ENCODE measurements at places on chromosomes 3 and 15. TPM values are rescaled to one million over a fixed set of nuclear protein-coding genes. Genes with fewer than 3 reads are reported as not detected.

The THPO gene
- polyA plus RNA-seq, result 2.6 TPM

DNA sequence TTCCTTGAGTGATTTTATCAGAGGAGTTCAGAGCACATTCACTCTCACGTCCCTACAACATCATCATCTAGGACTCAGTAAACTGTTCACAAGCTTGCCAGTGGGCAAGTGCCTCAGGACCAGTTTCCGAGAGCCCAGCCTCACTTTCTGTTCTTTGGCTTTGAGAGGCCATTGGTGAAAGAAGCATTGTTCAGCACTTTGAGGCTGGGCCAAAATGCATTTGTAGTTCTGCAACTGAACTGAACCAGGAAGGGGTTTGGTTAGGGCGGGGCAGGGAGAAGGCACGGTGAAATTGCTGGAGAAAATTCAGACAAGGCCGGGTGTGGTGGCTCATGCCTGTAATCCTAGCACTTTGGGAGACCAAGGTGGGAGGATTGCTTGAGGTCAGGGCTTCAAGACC lies 222.1 kb upstream of the CHRM5 start:
- DNase-seq, result no peak

DNA sequence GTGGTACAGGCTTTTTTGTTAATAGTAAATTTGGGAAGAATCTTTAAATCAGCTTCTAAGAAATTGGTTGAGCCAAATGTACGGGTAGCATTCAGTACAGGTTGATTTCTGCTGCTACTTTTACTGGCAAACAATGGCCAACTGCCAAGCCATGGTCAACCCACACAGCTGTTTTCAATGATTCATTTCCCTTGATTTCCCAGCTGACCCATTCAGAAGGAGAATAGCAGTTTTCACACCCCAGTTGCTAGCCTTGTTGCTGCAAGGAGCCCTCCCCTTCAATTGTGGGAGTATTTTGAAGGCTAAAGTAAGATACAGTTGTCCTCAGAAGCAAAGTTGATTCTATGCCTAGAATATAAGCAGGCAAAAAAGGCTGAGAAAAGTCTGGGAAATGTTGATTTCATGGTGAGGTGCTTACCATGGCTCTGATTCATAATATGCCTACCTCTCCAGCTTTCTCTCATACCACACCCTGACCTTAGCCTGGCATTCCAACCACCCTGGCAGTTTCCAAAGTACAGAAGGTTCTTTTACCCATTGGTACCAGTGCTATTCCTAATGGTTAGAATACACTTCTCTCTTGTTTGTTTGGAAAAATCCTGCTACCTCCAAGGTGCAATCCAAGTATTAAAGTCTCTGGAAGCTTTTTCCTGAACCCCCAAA lies 320.3 kb upstream of the TGFBR2 start:
- no peak for DNase-seq

The ZPLD1 gene
- 0.59 TPM for polyA plus RNA-seq

DNA sequence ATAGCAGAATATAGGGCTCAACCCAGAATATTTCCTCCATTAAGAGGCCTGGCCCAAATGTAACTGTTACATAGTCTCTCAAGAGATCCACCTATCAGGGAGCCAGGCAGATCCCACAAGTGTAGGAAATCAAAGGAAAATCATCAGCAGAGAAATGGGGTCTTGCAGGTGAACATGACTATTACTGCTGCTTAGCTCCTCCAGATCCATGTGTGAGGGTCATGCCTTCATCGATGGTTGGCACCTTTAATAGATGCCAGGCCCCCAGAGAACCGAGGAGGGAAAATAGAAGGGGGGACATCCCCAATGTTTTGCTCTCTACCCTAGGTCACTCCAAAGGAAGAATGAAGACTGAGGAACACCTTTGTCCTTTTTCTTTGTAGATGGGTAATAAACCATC lies 1029.9 kb upstream of the CADM2 start:
- no peak for DNase-seq

The SLC22A13 gene
- polyA plus RNA-seq, result 4.5 TPM

GRCh38 chr3:105845488-105845887 lies 23.3 kb downstream of the CBLB start:
- no peak for DNase-seq

DNA sequence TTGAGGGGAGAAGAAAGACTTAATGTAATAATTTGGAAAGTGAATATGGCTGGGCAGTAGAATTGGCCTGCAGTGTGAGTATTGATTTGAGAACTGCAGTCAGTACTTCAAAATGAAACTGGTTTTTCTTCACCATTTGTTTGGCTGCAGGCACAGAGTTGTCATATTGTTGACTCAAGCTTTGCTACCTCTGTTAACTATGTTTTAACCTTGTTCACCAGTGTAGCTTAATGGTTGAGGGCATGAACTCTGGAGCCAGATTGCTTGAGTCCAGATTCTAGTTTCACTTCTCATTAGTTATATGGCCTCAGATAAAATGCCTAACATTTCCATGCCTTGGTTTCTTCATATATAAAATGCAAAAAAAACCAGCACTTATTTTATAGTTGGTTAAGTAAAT lies 64.1 kb downstream of the CFAP44 start:
- DNase-seq, result no peak

- DNase-seq, result no peak
Observed at GRCh38 chr3:45000823-45001222, 24.8 kb downstream of the EXOSC7 start.

The FAM43A gene
- 9.4 TPM for polyA plus RNA-seq

- no peak for DNase-seq
Observed at GRCh38 chr3:134446800-134447199, 39.0 kb downstream of the ANAPC13 start.

GRCh38 chr3:52245322-52246263 lies at the start of gene PPM1M:
Gene PPM1M (plus strand): TSS chr3:52245759. CDS start chr3:52245825, 66 bp downstream.
- DNase-seq, result no peak

Measured in left renal cortex interstitium (tissue), 4 donors.